ENCODE measurements at places on chromosomes 5 and 9. TPM values are rescaled to one million over a fixed set of nuclear protein-coding genes. Genes with fewer than 3 reads are reported as not detected.

RNF208 gene
- total RNA-seq, result 6.2 TPM

SLC38A9 gene
- total RNA-seq, result 45.0 TPM

CDC26 gene
- 31.3 TPM for total RNA-seq

SH3RF2 gene
- not detected for total RNA-seq

RUFY1 gene
- total RNA-seq, result 89.6 TPM

MYORG gene
- 1.2 TPM for total RNA-seq

IFNK gene
- not detected for total RNA-seq

CENPK gene
- 10.2 TPM for total RNA-seq

PCDHGB4 gene
- 1.6 TPM for total RNA-seq

DOCK8 gene
- 153 TPM for total RNA-seq

NR4A3 gene
- total RNA-seq, result 2.8 TPM

GHR gene
- 6.8 TPM for total RNA-seq

ATP10B gene
- not detected for total RNA-seq

FOXD4 gene
- 0.41 TPM for total RNA-seq

ADAMTS13 gene
- 3.0 TPM for total RNA-seq

DDX31 gene
- total RNA-seq, result 10.3 TPM

ADAMTS2 gene
- 74.2 TPM for total RNA-seq

TMC1 gene
- total RNA-seq, result not detected

CCNJL gene
- total RNA-seq, result 13.4 TPM

GZMA gene
- total RNA-seq, result 22.0 TPM

RANBP3L gene
- total RNA-seq, result not detected

IL3 gene
- not detected for total RNA-seq

GARIN3 gene
- not detected for total RNA-seq

KIF20A gene
- total RNA-seq, result 3.2 TPM

WWC1 gene
- 1.4 TPM for total RNA-seq

CDKN2B-AS1 gene
- total RNA-seq, result 2.4 TPM

CHMP5 gene
- 52.4 TPM for total RNA-seq

NEUROG1 gene
- total RNA-seq, result not detected

GLRA1 gene
- total RNA-seq, result not detected

TAF1L gene
- 0.14 TPM for total RNA-seq

TUT7 gene
- total RNA-seq, result 119 TPM

CDC20B gene
- not detected for total RNA-seq

APC gene
- total RNA-seq, result 58.5 TPM

DOK3 gene
- 167 TPM for total RNA-seq

PCDHA1 gene
- not detected for total RNA-seq

CFAP77 gene
- total RNA-seq, result not detected

DAB2IP gene
- 49.7 TPM for total RNA-seq

HAPLN1 gene
- total RNA-seq, result not detected

PCDHGB2 gene
- total RNA-seq, result 3.3 TPM

NDST1 gene
- 261 TPM for total RNA-seq

EPB41L4B gene
- total RNA-seq, result 0.09 TPM

DMRT2 gene
- total RNA-seq, result not detected

TNC gene
- 58.7 TPM for total RNA-seq

All from spleen (tissue), 13 donors.